ENCODE measurements at places on chromosomes 5 and 9. TPM values are rescaled to one million over a fixed set of nuclear protein-coding genes. Genes with fewer than 3 reads are reported as not detected.

Gene PPP3R2
- 0.10 TPM for polyA plus RNA-seq

Gene ABLIM3
- polyA plus RNA-seq, result 1.1 TPM

Gene CDH10
- polyA plus RNA-seq, result 6.3 TPM

Gene SPINK6
- polyA plus RNA-seq, result not detected

Gene NEUROG1
- polyA plus RNA-seq, result not detected

Gene CYLC2
- polyA plus RNA-seq, result not detected

Gene TCF7
- polyA plus RNA-seq, result 13.2 TPM

Gene FOXD4
- 0.26 TPM for polyA plus RNA-seq

Gene ZNF169
- 10.7 TPM for polyA plus RNA-seq

Gene CORO2A
- 2.5 TPM for polyA plus RNA-seq

Gene FBN2
- polyA plus RNA-seq, result 111 TPM
